ENCODE measurements at places on chromosomes 2 and 18.

GRCh38 chr2:55947752-55948151 lies 24.2 kb upstream of the EFEMP1 start:
- no peak for DNase-seq

GRCh38 chr2:60317844-60318243 lies 235.6 kb downstream of the BCL11A start:
- DNase-seq, result no peak

- no peak for DNase-seq
These were observed 285.3 kb downstream of the GRB14 start for GRCh38 chr2:164335947-164336346.

DNA sequence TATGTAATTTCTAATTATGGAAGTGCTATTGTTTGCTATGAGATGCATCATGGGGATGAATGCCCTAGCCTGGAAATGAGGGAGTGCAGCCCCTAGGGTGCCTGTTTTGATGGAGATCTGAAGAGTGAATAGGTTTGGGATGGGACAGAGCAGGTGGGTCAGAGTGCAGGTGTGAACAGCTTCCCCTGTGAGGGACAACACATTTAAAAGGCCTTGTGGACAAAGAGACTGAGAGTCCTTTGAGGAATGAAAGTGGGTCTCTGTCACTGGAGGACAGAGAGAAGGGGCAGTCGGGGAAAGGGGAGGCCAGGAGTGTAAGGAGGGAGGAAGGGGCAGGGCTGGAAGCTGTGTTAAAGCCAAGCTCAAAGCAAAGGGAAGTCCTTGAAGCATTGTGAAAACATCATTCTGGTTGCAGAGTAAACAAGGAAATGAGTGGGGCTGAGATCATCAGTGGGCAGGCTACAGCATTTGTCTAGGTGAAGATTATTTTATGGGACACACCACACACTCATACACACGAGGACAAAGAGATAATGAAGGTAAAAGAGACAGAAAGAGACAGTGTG lies 877.6 kb downstream of the SLC4A3 start:
- no peak for DNase-seq

GRCh38 chr2:223594259-223594658 lies 7.9 kb downstream of the SCG2 start:
- no peak for DNase-seq

- no peak for DNase-seq
These were observed 837.4 kb upstream of the ID2 start for GRCh38 chr2:7844414-7844965.

GRCh38 chr2:12807907-12808810 lies 91.4 kb downstream of the TRIB2 start:
- peak; percentile 38 for DNase-seq

DNA sequence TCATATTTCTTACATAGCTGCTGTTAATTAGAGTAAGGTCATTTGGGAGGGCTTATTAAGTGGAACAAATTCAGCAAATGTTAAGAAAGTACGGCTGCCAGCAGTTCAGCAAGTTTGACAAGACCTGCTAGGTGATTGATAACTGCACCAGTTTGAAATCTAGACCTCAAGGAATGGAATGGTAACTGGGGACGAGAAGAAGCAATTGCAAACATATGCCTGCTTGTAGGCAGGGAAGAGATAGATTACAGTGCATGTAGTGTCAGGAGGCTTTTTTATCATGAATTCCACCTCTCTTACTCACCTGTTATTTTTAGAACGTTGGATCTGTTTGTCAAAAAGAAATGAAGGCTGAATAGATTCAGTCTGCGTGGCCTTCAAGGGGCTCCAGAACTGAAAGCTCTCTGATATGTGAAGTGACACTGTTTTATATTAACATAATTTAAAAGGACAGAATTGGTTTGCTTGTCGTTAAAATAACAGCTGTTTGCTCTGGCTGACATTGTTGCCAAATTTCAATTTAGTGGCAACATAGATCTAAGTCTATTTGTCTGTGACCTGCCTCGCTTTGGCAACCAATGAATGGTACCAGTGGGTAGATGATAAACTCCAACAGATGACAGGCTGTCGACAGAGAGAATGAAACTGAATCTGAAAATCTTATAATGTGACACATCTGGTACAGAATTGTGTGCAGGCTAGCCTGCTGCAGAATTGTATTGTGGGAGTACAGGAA lies 199.3 kb downstream of the ZNF407 start:
- DNase-seq, result no peak

- no peak for DNase-seq
These were observed 26.3 kb upstream of the CASP10 start for GRCh38 chr2:201156640-201157039.

DNA sequence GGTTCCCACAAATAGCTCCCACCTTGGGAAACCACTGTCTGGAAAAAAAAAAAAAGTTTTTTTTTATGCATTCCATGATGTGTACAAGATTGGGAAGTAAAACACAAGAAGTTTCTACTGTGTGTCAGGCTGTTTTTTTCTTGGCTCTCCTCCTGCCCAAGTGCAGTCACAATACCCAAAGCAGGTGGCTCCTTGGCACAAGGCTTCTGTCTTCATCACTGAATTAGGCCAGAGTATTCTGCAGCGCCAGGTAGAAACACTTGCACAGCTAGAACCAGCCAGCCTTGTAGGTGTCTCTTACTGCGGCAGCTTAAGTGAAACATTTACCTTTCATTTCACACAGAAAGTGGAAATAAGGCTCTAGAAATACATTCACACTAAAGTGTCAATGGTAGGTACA lies 23.8 kb upstream of the MAL start:
- DNase-seq, result no peak

DNA sequence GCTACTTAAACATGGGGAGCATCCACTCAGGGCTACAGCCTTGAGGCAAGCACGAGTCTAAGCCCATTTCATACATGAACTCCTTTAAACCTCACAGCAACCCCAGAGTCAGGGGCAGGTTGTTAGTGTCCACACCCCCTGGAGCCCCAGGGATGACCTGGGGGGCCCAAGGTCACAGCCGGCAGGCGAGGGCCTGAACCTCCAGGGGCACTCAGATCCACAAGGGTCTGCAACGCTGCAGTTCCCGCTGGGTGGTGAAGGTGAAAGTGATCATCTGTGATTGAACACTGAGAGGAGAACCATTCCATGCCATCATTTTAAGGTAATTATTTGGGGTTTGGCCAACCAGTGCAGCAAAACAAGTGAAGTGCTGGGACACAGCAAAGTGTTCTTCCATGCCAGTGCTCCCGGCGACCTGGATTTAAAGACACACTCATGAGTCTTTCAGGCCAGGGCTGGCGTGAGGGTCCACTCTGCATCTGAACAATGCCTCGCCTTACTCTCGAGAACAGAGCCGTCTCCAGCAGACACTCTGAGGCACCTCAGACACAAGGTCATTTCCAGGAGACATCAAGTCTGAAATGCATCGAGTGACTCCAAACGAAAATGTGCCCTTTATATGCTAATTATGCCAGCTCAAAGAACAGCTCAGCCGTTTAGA lies 61.6 kb upstream of the SNTG2 start:
- DNase-seq, result no peak

DNA sequence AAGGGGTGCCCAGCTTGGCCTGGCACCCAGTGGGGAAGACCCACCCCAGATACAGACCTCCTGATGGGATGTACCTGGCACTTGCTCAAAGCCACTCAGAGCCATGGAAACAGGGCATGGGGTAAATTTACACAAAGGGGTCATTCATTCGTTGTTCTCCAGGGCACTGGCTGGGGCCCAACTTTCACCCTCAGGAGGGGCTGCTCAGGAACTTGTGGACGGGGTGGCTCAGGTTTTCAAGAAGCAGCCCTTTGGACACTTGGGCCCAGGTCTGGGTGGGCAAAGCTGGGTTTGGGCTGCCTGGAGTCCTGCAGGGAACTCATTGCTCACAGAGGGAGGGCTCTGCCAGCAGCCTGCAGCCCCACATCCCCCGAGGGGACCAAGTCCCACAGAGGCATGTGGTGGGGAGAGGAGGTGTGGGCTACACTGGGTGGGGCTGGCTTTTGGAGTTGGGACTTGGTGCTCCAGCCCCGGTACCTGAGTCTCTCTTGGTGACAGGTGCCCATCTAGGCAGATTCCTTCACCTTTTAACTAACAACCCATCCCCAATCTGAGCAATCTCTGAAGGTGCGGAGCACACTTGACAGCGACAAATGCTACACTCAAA lies 172.3 kb downstream of the CELF4 start:
- no peak for DNase-seq

- no peak for DNase-seq
These were observed 73.5 kb downstream of the MGAT5 start for GRCh38 chr2:134327367-134327766.

- no peak for DNase-seq
These were observed 923.7 kb downstream of the NRXN1 start for GRCh38 chr2:50108245-50108644.

All from left cardiac atrium (tissue), 4 donors.